ENCODE measurements at places on chromosomes 11 and 22. TPM values are rescaled to one million over a fixed set of nuclear protein-coding genes. Genes with fewer than 3 reads are reported as not detected.
A peak's percentile ranks its signal among the peaks of the same experiment; 100 is the strongest.

- peak; percentile 2 for DNase-seq
Measured at GRCh38 chr22:47484960-47485569, 722.6 kb downstream of the TBC1D22A start.

DNA sequence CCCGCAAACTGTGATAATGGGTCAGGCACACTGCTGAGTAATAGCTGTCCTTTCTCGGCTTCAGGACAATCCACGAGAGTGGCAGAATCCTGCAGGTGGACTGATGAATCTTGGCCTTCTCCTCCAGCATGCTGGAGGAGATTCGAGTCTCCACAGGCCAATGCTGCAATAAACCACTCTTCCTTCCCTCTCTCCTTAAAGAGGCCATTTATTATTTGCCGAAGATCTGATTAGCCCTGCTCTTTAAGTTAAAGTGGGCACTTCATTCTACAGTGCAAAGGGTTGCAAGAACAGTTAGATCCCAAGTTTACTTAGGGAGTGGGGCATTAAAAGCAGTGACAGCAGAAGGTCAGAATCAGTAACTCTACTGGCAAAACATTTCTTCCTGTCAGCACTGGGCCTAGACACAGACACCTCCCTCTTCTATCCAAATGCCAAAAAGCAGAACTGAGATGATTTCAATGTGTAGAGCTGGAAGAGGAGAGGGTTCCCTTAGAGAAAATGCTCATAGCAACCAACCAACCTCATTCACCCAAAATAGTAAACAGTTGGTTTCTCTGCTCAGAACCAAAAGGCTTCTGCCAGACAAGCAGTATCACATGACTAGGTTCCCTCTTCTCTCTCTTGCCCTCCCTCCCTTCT is 121.7 kb downstream of the SGSM3 start:
- peak; percentile 91 for DNase-seq

GRCh38 chr11:78691215-78691614 is 116.6 kb upstream of the NARS2 start:
- no peak for DNase-seq

GRCh38 chr11:117096201-117096991 is 1.8 kb downstream of the SIK3 start:
- peak; percentile 75 for DNase-seq

The GRAMD1B gene
- total RNA-seq, result not detected

The OR4C16 gene
- not detected for total RNA-seq

DNA sequence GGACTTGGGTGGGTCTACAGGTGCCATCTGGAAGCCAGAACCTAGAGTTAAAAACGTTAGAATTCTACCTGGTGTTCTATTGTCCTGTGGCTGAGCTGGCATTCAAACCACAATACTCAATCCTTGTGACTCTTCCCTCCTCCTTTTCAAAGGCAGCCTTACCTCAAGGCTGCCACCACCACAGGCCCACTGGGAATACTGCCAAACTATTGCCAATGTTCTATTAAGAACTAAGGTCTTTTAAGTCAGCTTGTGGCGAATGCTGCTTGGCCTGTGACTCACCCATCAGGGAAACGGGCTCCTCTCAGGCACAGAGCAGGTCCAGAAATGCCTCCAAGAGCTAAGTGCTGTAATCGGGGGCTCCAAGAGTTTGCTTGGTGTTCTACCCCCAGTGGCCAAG is 1008.4 kb downstream of the JRKL start:
- DNase-seq, result no peak

The GPR83 gene
- 0.10 TPM for total RNA-seq

DNA sequence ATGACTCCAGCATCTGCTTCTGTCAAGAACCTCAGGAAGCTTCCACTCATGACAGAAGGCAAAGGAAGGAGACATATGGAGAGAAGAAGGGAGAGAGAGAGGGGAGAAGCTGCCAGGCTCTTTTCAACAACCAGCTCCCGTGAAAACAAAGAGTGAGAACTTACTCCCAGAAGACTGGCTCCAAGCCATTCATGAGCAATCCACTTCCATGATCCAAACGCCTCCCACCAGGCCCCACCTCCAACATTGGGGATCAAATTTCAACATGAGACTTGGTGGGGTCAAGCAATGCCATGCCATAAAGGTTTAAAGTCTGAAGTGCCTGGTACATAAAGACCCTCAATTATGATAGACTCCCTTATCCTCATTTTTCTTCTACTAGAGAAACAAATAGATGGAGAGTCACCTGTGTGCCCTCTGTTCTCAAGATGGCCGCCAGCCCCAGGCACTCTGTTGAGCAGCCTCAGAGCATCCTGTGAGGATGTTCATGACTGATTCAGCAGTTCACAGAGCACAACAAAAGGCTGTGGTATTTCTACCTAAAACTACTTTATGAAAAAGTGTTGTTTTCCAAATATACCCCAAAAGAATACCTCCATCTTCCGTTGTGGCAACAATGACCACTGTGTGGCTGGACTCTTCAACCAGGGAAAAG is 69.0 kb upstream of the CRTAM start:
- DNase-seq, result no peak

The RASD2 gene
- total RNA-seq, result not detected

DNA sequence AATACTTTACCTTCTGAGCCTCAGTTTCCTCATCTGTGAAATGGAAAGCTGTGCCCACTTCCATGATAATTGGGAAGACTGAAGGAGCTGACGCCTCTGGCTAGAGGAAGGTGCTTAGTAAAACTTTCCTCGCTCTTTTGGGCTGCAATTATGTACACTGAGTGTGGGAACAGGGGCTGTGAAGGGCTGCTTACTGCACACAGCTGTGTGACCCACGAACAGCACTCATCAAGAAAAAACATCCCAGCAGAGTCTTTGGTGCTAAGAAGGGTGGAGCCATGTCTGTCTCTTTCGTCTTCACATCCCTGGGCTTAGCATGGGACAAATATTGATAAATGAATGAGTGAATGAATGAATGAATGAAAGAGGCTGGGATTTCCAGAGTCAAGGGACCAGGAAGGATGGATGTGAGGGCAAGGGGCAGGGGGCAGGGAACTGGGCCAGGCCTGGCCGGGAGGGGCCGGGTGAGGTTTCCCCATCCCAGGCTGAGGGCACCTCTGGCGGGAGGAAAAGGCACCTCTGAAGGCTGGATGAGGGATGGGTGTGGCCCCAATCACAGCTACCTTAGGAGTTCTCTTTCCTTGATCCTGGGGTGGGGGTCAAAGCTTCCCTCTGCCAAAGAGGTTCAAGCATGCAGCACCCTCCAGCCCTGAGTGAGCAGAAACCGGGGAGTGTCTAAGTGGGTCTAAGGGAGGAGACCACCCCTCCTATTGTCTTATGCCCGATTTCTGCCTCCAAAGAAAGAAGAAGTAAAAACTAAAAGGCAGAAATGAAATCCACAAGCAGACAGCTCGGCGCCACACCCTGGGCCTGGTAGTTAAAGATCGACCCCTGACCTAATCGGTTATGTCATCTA is 9.2 kb upstream of the CD5 start:
- DNase-seq, result no peak

DNA sequence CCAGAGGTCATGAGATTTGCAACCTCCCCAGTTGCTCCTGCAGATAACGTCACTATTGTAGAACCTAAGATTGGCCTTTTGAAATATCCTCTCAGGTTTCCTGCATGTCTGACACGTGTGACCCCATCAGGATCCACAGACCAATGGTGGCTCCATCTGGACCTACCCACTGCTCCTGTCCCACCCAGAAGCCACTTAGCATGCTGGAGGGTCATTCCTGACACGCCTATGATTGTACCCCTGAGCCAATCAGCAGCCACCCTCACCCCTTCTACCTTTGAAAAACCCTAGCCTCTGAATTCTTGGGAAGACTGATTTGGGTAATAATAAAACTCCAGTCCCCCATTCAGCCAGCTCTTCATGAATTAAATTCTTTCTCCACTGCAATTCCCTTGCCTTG is 20.1 kb upstream of the NARS2 start:
- DNase-seq, result no peak

Data from OCI-LY7 (cell line).